Brain (organoid and tissue), 16 donors: ENCODE measurements at places on chromosomes 12 and 14.

DNA sequence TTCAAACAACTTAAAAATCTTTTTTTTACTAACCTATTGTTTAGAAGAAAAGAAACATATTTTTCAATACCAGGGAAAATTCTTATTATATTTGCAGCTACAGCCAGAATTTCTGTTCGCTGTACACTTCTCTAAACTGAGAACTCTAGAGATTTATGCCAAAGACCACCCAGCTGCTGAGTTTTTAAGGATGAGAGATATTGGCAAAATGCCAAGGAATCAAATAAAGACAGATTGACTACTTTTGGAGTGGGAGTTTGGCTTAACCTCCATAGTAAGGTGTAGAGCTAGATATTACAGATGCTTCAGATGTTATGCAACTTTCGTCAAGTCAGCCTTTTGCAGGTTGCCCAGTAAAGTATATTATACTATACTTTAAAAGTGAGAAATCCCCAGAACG is 71.8 kb downstream of the TTLL5 start:
- no peak for DNase-seq

DNA sequence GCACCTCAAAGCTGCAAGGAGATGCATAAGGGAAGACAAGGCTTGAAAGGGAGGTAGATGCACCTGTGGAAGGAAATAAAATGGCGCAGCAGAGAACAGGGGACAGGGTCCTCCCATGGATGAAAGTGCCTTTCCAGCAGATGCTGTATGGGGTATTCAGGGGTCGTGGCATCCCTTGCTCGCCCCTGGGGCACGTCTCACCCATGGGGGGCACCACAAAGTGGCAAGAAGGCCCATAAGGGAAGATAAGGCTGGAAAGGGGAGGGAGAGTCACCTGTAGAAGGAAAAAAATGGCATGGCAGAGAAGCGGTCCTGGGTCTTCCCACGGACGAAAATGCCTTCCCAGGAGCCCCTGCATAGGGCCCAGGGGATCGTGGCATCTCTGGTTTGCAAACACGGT is 265.1 kb downstream of the ALG10 start:
- no peak for DNase-seq

GRCh38 chr14:52076334-52076733 is 7.5 kb upstream of the NID2 start:
- DNase-seq = no peak

DNA sequence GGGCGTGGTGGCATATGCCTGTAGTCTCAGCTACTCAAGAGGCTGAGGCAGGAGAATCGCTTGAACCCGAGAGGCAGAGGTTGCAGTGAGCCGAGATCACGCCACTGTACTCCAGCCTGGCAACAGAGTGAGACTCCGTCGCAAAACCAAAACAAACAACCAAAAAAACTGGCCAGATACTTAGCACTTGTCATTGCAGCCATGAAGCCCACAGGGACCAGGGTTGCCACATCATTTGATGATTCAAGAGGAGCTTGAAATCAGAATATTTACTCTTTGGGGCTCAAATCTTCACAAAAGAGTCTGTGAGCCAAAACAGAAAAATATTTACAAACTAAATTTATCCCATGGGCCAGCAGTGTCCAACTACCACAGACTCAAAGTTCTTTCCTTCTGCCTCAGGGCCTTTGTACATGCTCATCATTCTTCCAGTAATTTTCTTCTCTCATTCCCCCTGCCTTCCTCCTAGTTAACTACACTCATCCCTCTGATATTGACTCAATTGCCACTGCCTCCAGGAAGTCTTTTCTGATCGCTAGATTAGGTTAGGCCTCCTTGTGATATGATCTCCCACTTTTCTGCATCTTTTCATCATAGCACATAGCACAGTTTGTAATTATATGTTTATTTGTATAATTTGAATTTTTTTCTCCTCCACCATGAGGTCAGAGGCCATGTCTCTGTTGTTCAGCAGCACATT is 130.8 kb upstream of the PLEKHG7 start:
- no peak for DNase-seq

GRCh38 chr14:104856157-104856868 is 8.8 kb upstream of the CEP170B start:
- DNase-seq = no peak

DNA sequence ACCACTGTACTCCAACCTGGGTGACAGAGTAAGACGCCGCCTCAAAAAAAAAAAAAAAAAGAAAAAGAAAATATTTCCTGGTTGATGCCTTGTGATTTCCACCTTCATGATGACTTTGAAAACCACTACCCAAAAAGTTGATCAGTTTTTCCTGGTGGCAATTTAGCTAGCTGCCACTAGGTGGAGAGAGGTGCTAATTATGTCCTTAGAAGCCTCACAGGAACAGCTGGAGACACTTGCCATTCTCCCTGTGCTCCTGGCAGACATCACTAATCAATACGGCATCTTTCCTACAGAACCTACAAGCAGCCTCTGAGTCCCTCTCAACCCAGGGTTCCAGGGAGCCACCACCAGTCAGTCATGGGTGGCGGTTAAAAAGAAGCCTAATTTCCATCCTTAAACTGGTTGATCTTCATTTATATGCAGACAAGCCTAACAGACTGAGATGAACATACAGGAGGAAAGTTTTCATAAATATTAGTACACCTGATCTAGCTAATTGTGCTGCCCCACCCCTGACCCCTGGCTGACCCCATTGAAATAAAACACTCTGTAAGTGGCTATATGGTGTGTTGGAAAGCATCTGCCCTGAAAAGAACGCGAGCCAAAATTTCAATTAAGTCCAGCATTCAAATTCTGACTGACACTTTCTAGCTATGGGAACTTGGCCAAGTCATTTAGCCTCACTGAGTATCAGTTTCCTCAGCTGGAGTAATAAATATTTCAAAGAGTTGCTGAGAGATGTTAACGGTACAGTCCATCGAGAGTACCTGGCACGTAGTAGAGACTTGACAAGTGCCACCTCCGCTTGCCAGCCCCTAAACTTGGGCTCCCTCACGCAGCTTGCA is 6.2 kb upstream of the OAS1 start:
- DNase-seq = no peak

- no peak for DNase-seq
Measured at GRCh38 chr12:124322271-124322998, 27.5 kb downstream of the RFLNA start.

- DNase-seq = no peak
Measured at GRCh38 chr12:14694970-14695369, 1.4 kb downstream of the GUCY2C start.

GRCh38 chr12:11711651-11712327 is 62.3 kb downstream of the ETV6 start:
- no peak for DNase-seq

DNA sequence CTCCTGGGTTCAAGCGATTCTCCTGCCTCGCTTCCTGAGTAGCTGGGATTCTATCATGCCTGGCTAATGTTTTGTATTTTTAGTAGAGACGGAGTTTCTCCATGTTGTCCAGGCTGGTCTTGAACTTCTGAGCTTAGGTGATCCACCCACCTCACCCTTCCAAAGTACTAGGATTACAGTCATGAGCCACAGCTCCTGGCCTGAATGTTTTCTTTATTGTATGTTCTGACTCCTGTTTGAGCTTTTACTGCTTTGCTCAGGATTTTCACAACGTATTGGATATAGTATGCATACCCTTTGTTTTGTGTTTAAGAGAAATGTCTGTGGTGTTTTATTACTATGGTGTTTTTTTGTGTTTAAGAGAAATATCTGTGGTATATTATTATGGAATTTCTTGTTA is 37.2 kb downstream of the ATF7IP start:
- DNase-seq = no peak

DNA sequence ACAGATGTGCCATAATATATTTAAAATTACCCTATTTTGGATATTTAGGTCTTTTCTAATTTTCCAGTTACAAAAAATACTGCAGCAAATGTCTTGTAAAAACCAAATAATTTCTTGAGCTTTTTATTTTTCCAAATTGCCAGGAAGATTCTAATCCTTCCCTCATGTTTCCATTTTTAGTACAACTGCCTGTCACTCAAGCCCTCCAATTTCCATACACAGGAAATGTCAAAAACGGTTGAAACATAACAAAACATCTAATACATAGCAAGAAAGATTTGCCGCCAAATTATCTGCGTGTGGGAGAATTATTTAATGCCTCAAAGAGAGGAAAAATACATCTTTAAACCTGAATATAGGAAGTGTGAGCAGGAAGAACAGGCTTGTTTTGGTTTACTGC is 2.3 kb upstream of the FOXJ2 start:
- DNase-seq = no peak

DNA sequence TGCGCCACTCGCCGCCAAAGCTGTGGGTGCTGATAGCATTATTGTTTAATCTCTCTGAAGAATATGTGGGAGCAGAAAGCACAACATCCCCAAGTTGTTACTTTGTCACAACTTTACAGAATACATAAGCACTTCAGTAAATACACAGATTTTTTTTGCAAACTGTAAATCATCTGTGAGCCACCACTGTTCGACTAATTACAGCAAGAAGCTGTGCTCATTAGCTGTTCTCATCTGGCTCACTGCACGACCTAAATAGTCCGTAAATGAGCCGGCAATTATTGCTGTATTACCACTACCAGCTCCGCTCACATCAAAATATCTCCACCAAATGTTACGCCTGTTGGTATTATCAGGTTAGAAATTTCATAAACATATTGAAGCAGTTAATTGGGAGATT is 228.9 kb upstream of the PRKD1 start:
- peak; percentile 69 for DNase-seq

- no peak for DNase-seq
Measured at GRCh38 chr14:22227084-22227483, 361.9 kb downstream of the DAD1 start.

DNA sequence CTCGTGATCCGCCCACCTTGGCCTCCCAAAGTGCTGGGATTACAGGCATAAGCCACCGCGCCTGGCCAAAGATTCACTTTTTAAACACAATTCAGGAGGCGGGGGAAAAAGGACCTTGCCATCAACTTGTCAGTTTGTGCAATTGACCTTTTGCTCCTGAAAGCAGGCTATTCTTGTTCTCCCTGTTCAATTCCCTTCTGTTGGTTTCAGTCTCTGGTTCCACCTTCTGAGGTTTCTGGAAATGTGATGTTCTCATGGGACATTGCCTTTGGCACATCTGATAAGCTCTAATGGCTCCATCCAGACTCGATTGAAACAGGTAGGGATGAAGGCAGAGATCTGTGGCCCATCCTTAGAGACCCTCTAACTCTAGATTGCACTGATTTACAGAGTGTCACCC is 17.9 kb upstream of the CCDC85C start:
- no peak for DNase-seq

GRCh38 chr14:101869217-101869616 is 95.2 kb upstream of the DYNC1H1 start:
- DNase-seq = no peak

GRCh38 chr14:56813143-56813551 is 2.9 kb upstream of the OTX2 start:
- no peak for DNase-seq

DNA sequence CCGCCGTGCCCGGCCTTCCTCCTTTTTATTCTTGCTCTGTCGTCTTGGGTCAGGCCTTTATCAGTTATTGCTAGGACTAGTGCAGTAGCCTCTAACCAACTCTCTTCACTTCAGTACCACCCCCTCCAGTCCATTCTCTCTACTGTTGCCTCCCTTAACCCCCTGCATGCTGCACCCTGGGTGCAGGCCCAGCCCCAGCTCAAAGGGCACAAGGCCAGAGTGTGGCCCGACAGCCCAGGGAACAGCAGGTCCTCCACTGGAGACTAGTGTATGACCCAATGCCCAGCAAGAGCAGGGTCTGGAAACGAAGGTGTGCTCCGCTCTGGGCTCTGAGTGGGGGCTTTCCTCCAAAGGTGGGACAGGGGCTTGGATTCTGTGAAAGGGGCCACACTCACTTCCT is 30.0 kb upstream of the RFLNA start:
- DNase-seq = no peak

GRCh38 chr14:60125918-60126317 is 34.2 kb downstream of the PCNX4 start:
- DNase-seq = no peak

GRCh38 chr12:94144781-94145180 is 3.6 kb upstream of the PLXNC1 start:
- no peak for DNase-seq

DNA sequence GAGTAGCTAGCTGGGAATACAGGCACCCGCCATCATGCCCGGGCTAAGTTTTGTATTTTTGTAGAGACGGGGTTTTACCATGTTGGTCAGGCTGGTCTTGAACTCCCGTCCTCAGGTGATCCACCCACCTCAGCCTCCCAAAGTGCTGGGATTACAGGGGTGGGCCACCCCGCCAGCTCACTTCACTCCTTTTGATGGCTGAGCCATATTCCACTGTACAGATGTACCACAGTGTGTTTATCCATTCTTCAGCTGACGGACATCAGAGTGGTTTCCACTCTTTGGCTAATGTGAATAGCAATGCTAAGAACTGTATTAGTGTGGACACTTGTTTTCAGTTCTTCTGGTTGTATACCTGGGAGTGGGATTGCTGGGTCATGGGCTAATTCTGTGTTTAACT is 29.5 kb downstream of the SNRNP35 start:
- DNase-seq = no peak

GRCh38 chr14:22555384-22556011 is 33.5 kb downstream of the DAD1 start:
- no peak for DNase-seq

DNA sequence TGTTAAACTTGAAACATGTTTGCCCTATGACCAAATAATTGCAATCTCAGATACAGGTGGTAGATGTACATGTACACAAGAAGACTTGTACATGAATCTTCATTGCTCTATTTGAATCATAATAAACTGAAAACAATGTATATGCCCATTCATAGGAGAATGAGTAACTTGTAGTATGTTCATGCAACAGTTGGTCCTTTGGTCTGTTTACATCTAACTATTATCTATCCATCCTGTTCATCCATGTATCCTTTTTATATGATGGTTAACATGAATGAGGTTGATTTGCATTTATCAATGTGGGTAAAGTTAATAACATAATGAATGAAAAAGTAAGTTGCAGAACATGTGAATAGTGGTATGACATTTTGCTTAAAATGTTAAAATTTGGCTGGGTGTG is 37.1 kb downstream of the HSD17B6 start:
- DNase-seq = no peak

- DNase-seq = no peak
Measured at GRCh38 chr14:74077401-74077800, 6.9 kb downstream of the ALDH6A1 start.

- no peak for DNase-seq
Measured at GRCh38 chr12:104526751-104527150, 70.0 kb downstream of the CHST11 start.

DNA sequence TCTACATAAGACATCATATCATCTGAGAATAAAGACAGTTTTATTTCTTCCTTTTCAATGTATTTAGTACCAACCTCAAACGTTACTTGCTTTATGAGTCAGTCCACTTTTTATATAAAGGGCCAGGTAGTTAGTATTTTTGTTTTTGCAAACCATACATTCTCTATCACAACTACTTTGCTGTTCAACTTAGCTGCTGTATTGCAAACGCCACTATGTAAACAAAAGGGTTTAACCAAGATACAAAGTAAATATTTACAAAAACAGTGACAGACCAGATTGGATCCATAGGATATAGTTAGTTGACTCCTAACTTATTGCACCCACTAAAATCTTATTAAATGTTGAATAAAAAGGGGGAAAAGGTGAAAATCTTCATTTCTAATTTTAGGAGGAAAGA is 87.7 kb upstream of the FOXG1 start:
- DNase-seq = no peak
